Stimulated activated naive B cell treated with anti-CD40 and anti-IgM and Interleukin-4, amounts not matched to agents 10 μg/mL and 1 μg/mL and 100 μg/mL, for 72 hours (primary cell): ENCODE measurements at places on chromosomes 1 and 21.

DNA sequence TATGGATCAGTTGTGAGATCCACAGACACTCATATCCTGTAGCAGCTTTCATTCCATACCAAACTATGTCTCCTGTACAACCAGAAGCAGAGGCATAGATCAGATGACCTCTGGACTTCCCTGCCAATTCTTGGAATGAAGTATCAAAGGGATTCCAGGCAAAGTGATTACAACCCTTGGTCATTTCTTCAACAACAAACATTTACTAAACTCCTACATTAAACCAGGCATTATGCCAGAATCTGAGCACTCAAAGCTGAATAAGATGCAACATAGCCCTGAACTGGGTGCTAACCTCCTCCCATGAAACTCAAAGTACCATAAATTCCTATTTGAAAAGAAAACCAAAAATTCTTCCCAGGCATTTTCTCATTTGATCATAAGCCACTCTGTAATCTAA lies 121.2 kb upstream of the SGIP1 start:
- no peak for DNase-seq

- no peak for DNase-seq
Measured at GRCh38 chr1:76510672-76511557, 356.4 kb upstream of the ST6GALNAC5 start.

DNA sequence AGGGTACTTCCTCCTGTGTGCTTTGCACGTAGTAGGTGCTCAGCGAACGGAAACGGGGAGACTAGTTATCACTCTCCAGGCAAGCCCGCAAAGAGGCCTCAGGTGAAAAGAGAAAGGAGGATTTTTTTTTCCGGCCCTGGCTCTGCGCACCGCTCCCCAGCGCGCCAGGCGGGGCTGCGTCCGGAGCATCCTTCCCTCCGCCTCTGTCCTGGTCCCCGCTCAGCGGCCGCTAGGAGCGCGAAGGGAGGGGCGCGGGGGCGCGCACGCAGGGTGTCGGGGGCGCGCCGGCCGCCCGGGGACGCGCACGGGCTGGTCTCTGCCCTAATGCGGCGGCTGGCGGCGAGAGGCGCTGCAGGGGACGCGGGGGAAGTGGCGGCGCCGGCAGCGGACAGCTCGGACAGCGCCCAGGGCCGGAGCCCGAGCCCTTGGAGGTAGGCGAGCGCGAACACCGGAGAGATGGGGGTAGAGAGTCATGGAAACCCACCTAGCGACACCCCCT lies 42.3 kb upstream of the NFASC start:
- peak; percentile 51 for DNase-seq

GRCh38 chr1:59718989-59719360 lies 95.8 kb upstream of the HOOK1 start:
- DNase-seq: no peak

DNA sequence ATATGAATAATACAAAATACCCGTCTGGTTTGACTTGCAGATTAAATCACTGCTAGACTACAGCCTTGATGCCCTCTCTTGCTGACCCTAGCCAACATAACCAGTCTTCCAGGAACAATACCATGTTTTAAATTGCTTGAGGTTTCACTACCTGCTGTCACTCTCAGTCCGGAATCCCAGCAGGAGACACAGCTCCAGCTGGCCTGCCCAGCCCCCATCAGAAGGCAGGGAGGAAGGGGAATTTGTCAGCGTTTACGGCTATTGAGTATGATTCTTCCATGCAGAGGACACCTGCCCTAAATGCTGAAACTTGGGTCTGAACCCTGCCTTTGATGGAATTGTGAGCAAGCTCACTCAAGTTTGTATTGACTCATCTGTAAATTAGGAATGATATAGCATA lies 33.0 kb downstream of the ZNF496 start:
- DNase-seq: no peak

DNA sequence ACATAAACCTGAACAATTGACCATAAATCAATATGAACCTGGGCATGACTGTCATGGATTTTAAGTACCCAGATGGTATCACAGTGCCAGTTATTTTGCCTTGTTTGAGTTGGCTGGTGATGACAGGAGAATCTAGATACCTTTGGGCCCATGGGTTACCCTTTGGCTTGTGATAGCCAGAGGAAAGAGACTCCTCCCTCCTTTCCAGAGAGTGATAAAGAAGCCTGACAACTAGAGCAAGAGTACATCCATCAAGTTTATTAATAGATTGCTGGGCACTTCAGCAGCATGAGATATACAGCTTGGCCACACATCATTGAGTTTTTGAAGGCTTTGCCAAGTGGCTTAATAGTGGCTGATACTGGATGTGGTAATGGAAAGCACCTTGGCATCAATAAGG lies 6.6 kb upstream of the FMO3 start:
- DNase-seq: no peak

DNA sequence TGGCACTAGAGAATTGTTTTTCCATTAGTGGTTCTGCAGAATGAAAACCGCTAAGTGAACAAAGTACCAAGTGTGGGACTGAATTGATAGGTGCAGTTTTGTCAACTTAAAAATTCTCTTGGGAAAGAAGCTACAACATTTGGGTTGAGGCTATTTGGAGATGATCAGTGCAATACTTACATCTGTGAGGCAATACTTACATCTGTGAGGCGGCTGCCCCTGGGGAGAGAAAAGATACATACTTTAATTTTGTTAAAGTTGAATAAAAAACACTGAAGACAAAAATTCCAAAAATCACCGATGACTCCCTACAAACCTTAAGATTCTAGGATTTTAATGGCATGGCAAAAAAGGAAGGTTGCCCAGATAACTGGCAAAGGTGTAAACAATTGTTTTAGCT lies 1.7 kb downstream of the CFAP410 start:
- no peak for DNase-seq

GRCh38 chr1:53143527-53143926 lies 1.1 kb upstream of the SLC1A7 start:
- DNase-seq: no peak

DNA sequence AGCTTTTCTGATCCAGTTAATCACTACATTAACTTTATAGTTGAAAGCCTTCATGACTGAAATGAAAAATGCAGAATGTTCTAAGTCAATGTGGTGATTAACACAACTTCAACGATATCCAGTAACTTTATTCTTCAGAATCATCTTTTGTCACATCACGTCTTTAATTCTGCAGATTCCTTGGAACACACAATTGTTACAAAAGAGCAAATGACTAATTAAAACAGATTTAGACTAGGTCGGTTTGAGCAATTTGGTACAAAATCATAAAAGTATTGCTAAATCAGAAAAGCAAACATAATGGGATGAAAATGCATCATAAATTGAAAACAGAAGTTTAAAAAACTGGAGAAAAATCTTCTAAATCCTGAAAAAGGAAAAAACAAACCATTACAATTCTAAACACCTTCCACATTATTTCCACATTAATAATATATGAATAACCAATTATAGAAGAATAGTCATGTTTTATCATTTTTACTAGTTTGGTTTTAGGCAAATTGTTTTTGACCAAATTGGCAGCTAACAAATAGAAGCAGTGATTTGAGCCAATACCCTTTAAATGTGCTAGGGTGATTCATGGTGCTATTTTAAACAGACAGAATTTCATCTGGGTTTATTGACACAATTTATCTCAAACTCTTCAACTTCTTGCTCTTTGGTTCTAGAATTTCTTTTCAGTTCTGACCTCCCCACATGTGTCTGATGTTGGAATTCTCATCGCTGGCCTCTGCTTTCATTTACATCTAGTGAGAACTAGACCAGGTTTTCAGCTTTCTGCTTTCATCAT lies 468.1 kb upstream of the PTBP2 start:
- DNase-seq: no peak

- DNase-seq: no peak
Measured at GRCh38 chr21:34298534-34299167, 65.2 kb upstream of the KCNE2 start.

GRCh38 chr1:147084273-147085096 lies 87.8 kb downstream of the PRKAB2 start:
- DNase-seq: peak; percentile 89

GRCh38 chr1:197062692-197063091 lies 4.4 kb downstream of the F13B start:
- DNase-seq: no peak

DNA sequence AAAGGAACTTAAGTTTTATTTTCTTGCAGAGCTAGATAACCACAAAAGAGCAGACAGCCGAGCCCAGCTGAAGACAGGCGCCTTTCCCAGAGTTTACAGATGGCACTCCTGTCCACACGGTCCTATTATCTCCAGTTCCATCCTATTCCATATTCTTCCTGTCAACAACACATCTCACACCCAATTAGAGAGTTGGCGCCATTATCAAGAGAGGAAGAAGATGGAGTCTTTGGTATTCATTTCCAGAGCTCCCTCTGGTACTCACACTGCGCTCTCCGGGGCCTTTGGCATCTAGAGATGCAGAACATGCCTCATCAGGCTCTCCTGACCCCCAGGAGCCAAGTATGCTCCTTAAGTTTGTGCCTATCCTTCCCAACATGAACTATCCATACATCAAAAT lies 43.3 kb upstream of the SIPA1L2 start:
- DNase-seq: no peak

- DNase-seq: no peak
Measured at GRCh38 chr1:222109836-222110235, 367.9 kb upstream of the DUSP10 start.

GRCh38 chr1:25540750-25541342 lies 2.6 kb upstream of the LDLRAP1 start:
- no peak for DNase-seq

GRCh38 chr1:1966071-1966740 lies 37.4 kb downstream of the CFAP74 start:
- DNase-seq: no peak

DNA sequence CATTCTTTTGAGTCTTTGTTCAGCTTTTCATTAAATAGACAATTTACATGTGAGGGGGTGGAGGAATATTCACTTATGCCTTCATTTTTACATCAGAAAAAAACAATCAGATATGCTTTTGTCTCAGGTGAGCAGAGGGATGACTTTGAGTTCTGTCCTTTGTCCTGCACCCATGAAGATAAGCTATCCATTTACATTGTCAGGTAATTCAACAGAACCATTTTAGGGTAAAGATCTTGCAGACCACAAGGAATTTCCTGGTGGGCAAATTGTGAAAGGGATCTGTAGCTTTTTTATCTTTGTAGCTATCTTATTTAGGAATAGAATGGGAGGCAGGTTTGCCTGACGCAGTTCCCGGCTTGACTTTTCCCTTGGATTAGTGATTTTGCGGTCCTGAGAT lies 242.7 kb upstream of the IRF2BP2 start:
- no peak for DNase-seq

- DNase-seq: no peak
Measured at GRCh38 chr1:162305969-162306368, 70.7 kb downstream of the SPATA46 start.

DNA sequence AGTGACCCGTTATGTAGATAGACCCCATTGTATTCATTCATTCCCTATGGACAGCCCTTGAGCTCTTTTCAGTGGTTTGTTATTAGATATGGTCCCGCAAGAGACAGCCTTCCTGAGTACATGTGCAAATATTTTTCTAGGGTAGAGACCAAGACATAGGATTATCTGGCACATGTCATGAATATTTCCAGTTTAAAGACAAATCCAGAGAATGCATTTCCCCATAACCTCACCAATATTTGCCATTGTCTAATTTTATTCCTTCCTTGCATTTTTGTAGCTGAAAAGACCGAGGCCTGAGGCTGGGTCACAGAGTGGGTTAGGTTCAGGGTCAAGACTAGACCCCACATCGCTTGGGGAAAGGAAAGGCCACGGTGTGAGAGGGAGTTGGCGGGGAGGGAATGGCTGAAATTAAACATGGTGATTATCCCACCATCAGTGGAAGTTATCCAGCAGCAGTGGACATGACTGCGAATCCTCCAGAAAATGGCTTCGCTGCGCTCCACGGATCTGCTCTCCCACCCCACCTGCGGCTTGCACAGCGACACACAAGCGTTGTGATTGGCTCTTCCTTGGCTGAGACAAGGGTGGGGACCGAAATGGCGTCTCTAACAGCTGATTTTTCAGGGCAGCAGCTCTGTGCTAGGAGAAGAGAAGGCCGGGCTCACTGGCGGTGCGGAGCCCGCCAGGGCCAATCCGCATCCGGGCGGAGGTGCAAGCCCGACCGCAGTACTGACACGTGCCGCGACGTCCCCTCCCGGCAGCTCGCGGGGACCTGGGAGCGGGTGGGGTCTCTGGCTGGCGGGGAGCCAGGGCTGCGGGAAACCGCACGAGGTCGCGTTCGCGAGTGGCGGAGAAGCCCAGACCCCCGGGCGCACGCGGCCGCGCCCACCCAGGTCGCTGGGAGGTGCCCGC lies 16.1 kb upstream of the STMN1 start:
- peak; percentile 17 for DNase-seq

- DNase-seq: no peak
Measured at GRCh38 chr1:239363930-239364329, 22.4 kb upstream of the CHRM3 start.

- DNase-seq: no peak
Measured at GRCh38 chr1:204424621-204425020, 13.0 kb upstream of the PPP1R15B start.

- no peak for DNase-seq
Measured at GRCh38 chr1:160537714-160538665, 14.9 kb upstream of the SLAMF6 start.

DNA sequence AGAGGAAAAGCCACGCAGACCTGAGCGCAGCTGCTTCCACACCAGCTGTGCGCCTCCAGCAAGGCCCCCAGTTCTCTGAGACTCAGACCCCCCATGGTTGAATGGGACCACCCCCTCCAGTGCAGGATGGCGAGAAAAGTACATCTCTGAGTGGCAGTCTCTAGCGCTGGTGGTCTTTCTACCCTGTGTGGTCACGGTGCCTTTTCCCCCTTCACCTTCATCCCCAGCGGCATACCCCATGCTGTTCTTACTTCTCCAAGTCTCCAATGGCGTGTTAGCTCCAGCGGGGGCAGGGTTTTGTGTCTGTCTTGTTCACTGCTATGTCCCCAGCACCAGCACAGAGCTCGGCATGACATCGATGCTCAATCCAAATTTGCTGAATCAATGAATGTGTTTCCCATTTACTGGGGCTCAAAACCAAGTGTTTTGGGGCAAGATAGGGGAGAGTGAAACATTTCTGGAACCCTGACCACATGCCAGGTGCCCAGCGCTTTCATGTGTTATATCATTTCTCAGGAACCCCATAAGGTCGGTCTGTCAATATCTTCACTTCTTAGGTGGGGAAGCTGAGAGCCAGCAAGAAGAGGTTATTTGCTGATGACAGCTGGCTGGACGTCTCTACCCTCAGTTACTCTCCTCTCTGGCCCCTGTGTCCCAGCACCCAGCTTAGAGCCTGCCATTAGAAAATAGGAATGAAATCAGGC lies 959 bp upstream of the SDC3 start:
- no peak for DNase-seq

DNA sequence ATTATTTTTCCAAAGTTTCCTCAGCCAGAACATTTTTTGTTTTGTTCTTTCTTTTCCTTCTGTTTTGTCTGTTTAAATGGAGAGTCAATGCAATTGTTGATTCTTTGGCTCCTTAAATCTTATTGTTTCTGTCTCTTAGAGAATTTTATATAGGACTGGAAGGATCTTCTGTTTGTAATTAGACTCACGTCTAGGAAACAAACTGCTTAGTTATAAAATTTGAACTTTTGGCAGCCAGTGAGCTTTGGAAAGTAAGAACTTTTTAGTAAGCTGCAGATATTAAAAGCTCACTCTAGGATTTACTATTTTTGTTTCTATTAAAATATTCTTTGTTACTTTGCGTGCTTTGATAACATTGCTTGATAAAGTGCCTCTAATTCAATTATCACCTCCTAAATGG lies 109.8 kb upstream of the HNRNPU start:
- no peak for DNase-seq

- no peak for DNase-seq
Measured at GRCh38 chr1:58608945-58609344, 31.9 kb upstream of the TACSTD2 start.

- no peak for DNase-seq
Measured at GRCh38 chr1:77940921-77941570, 37.8 kb downstream of the FUBP1 start.

GRCh38 chr1:160077486-160077885 lies 3.9 kb upstream of the KCNJ9 start:
- DNase-seq: no peak
